Right ventricle myocardium superior (tissue), 1 donor: ENCODE measurements at places on chromosomes 4 and X. TPM values are rescaled to one million over a fixed set of nuclear protein-coding genes. Genes with fewer than 3 reads are reported as not detected.

Gene SASH3
- 2.2 TPM for total RNA-seq

Gene CLNK
- not detected for total RNA-seq

Gene TNIP3
- total RNA-seq = not detected

Gene HTRA3
- 123 TPM for total RNA-seq

Gene ATP8A1
- 19.3 TPM for total RNA-seq

DNA sequence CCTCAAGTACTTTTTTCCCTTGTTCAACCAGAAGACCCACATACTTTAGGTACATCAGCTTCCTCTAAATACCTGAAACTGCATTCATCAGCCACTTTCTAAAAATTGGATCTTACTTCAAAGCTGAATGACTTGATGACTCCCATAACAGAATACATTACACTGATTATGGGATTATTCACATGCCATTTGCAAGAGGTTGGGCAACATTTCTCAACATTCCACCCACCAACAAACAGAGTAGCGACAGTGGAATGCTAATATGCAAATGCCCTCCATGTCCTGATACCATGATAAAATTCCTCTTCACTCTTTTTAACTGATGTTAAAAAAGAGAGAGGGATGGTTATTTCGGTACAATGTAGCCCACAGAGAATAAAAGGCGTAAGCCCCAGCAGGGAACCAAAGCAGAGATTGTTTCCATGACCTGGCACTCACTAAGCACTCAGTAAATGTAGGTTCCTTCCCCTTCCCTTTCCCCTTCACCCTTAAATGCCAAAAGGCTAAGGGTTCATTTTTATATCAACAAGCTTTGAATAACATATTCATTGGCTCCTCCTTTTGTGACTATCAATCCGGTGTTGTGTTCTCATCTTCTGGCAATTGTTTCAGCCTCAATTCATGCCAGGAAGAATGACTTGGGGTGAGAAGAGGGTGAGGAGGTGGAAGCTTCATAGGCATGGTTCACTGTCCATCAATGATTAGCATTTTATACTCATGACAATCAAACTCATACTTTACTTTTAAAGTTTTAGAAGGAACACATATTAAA, 317.2 kb downstream of the DHX15 start:
- DNase-seq = no peak

- DNase-seq = no peak
Observed at GRCh38 chr4:188190461-188190860, 51.2 kb downstream of the TRIML1 start.

GRCh38 chr4:155675709-155676429, 9.2 kb downstream of the GUCY1A1 start:
- no peak for DNase-seq

GRCh38 chrX:29792335-29792734, 423.0 kb upstream of the MAGEB2 start:
- no peak for DNase-seq

- DNase-seq = no peak
Observed at GRCh38 chr4:55017406-55017805, 108.0 kb downstream of the KDR start.

- no peak for DNase-seq
Observed at GRCh38 chrX:2503591-2504500, 3.1 kb upstream of the DHRSX start.

DNA sequence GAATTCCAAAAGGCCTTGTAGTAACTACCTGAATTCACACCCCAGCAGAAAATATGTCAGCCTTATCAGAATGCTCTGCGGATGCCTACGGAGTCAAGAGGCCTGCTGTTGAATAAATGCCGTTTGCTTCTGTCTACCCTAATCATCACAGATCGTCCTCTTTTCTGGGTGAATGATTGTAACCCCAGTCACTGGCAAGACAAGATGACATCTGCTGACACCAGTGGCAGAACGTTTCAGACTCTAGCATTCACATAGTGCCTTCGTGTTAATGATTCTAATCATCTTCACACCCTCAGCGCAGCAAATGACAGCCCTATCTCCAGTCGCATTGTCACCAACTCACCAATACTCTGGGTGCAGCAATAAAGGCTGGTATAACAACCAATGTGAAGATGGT, 89.1 kb upstream of the MAP3K15 start:
- DNase-seq = no peak

- no peak for DNase-seq
Observed at GRCh38 chrX:15398874-15399273, 14.7 kb upstream of the VEGFD start.

GRCh38 chrX:112822892-112823291, 17.7 kb downstream of the AMOT start:
- DNase-seq = no peak

DNA sequence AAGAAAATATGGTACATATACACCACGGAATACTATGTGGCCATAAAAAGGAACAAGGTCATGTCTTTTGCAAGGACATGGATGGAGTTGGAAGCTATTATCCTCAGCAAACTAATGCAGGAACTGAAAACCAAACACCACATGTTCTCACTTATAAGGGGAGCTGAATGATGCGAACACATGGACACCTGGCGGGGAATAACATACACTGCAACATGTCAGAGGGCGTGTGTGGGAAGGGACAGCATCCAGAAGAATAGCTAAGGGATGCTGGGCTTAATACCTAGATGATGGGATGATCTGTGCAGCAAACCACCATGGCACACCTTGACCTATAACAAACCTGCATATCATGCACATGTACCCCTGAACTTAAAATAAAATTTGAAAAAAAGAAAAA, 19.5 kb upstream of the CNKSR2 start:
- DNase-seq = no peak
